ENCODE measurements at places on chromosomes 4 and X.

DNA sequence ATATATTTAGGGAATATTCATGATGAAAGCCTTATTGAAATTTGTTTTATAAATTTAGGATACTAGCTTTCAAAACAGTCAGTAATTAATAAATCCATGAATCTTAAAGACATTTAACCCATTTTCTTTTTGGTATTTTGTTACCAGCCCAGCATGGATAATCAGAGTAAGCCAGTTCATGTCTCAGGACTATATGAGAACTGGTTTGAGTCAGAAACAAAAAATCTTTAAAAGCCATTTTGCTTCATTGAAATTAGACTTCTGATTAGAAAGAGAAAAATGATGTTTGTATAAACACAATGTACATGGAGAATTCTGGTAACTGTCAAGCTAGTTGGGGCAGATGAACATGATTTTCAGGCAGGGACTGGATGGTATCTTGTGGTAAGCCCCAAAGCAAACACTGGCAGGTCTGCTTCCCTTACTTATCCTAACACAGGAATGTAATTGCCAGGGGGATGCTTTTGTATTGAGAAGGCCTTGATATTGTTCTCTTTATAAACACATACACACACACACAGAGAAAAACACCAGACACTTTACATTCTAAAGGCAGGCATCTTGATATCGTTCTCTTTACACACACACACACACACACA, 9.4 kb downstream of the ARHGAP10 start:
- DNase-seq: no peak

DNA sequence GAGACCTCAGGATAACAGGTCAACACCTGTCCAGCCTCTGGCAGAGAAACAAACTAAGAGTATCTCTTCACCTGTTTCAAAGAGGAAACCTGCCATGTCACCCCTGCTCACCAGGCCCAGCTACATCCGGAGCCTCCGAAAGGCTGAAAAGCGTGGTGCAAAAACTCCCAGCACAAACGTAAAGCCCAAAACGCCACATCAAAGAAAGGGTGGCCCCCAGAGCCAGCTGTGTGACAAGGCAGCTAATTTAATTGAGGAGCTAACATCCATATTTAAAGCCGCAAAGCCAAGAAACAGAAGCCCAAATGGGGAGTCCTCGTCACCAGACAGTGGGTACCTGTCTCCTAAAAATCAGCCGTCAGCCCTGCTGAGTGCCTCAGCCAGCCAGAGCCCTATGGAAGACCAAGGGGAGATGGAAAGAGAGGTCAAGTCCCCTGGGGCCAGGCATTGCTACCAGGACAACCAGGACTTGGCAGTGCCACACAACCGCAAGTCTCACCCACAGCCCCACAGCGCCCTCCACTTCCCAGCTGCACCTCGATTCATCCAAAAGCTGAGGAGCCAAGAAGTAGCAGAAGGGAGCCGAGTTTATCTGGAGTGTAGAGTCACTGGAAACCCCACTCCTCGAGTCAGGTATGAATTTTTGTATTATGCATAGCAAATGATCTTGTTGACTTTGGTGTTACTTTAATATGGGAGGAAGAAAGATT, 15.1 kb downstream of the PALLD start:
- DNase-seq: peak; percentile 70

DNA sequence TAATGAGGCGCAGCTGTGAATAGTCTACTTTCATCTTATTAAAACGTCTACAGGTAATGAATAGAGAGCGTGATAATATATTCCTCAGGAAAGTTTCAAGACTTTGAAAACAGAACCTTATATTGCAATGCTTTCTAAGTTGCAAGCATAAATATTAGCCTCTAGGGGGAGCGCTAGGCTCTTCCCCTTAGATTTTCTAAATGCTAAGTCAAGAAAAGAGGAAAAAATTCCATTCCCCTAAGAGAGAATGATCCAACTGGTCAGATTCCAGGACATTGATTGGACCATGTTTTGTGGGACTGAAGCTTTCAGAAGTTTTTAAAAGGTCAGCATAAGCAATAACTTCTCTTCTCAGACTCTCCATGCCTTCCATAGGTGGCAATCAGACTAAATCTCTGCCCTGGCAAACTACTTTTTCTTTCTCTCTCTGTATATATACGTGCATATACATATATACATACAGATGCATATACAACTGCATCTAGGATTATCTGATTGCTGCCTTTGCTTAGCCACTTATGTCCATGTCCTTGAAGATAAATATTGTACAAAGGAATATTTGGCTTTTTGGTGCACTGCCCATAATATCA, 492.9 kb downstream of the INPP4B start:
- DNase-seq: no peak

GRCh38 chr4:142497606-142498005, 348.5 kb downstream of the INPP4B start:
- DNase-seq: no peak

DNA sequence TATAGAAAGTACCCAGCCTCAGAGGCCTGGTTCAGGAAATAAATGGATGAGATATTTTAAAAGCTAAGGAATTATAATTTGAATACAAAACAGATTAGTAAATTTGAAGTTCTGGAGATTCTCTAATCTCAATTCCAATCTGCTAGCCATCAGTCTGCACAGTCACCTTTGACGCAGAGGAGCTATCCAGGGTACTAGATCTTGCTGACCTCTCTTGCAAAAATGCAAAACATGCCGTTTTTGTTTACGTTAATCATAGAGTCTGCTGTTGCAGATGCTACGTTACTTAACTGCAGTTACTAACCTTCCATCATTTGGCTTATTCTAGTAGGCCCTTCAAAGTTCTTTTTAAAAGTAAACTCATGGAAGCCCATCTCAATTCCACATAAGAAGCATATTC, 10.4 kb downstream of the CCSER1 start:
- DNase-seq: no peak

DNA sequence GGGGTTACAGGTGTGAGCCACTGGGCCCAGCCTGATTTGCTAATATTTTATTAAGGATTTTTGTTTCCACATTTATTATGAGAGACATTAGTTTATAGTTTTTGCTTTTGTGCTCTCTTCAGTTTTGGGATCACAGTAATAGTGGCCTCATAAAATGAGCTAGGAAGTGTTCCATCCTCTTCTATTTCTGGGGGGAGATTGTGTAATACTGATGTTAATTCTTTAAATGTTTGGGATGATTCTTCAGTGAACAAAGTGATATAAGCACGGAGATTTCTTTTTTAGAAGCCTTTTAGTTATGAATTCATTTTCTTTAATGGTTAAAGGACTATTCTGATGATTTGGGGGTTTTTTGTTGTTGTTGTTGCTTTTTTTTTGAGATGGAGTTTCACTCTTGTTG, 41.3 kb downstream of the RBMX start:
- DNase-seq: no peak

- no peak for DNase-seq
Observed at GRCh38 chr4:118018381-118019145, 15.7 kb upstream of the NDST3 start.

- DNase-seq: no peak
Observed at GRCh38 chr4:147823130-147823529, 91.2 kb downstream of the ARHGAP10 start.

Data from stimulated activated CD4-positive, alpha-beta T cell treated with anti-CD3 and anti-CD28 coated beads, Interleukin-1b, Interleukin-23, amount 100 ng/mL, for 48 hours (primary cell).